ENCODE measurements at places on chromosomes 2 and 18.

- no peak overlapping the region for H3K4me3 ChIP-seq
- H3K4me1 ChIP-seq: no peaks in the 10 kb centered on the region
- no peaks in the 10 kb centered on the region for H3K36me3 ChIP-seq
- H3K27ac ChIP-seq: no peak overlapping the region
Measured at GRCh38 chr2:168203762-168204693, 43.4 kb downstream of the STK39 start.

DNA sequence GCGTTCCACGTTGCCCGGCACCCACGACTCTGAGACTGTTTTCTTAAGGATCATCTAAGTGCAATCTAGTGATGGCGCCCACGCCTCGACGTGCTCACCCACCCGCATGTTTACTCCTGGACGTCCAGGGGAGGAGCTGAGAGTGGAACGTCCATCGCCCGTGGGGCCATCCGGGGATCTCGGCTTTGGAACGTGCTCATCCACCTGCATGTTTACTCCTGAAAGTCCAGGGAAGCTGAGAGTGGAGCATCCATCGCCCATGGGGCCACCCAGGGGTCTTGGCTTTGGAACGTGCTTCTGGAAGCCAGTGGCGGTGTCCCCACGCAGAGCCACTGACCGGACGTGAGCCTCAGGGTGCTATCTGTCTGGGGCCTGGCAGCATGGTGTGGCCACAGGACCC lies 45.6 kb upstream of the SALL3 start:
- H3K36me3 ChIP-seq: no peaks in the 10 kb centered on the region
- no peak for DNase-seq
- no peak overlapping the region for H3K4me3 ChIP-seq
- H3K27me3 ChIP-seq: peaks cover 23% of the 10 kb centered on the region
- no peaks in the 10 kb centered on the region for H3K4me1 ChIP-seq

DNA sequence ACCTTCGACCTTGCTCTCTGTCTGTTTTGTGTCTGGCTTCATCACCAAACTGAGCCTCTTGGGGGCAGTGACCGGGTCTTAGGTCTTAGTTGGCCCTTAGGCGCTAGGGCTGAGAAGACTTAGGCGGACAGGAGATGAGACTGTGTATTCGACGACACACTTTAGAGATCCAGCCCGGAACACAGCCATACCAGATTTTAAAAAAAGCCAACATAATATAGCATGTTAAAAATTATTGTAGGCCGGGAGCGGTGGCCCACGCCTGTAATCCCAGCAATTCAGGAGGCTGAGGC lies 9.5 kb upstream of the PROC start:
- peak overlapping the region; percentile 96 for H3K27ac ChIP-seq
- no peak for DNase-seq
- H3K4me3 ChIP-seq: peak overlapping the region; percentile 72
- H3K27me3 ChIP-seq: no peaks in the 10 kb centered on the region
- H3K36me3 ChIP-seq: no peaks in the 10 kb centered on the region

DNA sequence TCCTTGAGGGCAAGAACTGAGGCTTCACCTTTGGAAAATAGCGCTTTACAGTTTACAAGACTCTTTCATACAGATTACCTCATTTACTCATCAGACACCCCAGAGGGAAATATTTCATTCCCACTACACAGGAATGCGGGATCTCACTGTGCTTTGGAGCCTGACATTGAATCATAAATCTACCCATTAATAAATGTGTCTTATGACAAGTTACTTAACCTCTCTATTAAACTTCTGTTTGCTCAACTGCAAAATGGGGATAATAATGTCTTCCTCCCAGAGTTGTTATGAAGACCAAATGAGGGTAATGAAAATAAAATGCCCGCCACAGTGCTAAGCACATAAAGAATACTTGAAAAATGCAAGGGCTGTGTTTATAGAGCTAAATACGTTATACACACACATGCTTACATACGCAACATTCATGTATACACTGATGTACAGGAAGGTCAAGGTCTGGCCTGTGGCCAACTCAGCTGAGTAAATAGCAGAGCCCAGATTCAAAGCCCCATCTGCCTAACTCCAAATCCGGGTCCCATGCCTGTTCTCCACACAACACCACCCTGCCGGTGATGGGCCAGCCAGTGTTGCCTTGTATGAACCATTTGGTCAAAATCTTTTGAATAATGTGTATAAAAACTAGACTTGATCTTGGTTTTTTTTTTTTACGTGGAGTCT lies 77.8 kb upstream of the STPG4 start:
- H3K27ac ChIP-seq: no peak overlapping the region
- DNase-seq: no peak
- no peaks in the 10 kb centered on the region for H3K4me1 ChIP-seq
- H3K4me3 ChIP-seq: no peak overlapping the region

DNA sequence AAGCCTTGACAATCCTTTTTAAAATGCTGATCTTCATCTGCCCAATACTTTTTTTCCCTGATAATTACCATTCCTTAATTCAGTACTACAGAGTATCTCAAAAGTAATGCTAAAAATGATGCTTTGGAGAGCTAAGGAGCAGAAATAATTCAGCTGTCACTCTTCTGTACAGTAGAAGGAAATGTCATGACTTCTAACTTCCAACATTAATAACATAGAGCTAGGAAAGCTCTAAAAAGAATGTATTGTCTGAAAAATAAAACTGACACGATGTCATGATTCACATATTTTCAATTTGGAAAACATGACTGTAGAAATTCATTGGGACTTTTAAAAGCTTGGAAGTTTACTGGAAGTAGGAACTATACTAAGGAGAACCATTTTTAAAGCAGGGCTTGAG lies 212.3 kb downstream of the GULP1 start:
- H3K27me3 ChIP-seq: no peaks in the 10 kb centered on the region
- no peak overlapping the region for H3K4me3 ChIP-seq
- H3K4me1 ChIP-seq: no peaks in the 10 kb centered on the region
- no peak for DNase-seq

DNA sequence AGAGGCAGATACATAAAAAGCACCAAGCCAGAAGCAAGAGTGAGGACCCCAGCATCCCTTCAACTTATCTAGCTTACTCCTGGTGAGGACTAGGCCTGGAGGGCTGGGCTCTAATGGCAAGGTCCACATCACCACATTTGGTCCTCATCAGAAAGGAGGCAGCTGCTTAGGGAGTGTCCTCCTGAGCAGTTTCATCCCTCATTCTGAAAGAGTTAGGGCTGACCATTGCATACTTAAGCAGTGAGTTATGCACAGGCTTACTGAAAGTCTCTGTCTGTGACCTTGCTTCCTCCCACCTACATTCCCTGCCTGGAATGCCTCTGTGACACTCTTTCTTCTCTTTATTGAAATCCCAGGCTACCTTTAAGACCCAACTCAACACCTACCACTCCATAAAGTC lies 301.8 kb upstream of the ACVR2A start:
- H3K36me3 ChIP-seq: no peaks in the 10 kb centered on the region
- no peak overlapping the region for H3K27ac ChIP-seq
- no peak overlapping the region for H3K4me3 ChIP-seq
- no peak for DNase-seq
- no peaks in the 10 kb centered on the region for H3K27me3 ChIP-seq

All from psoas muscle (tissue), 8 donors.